Stimulated activated CD8-positive, alpha-beta memory T cell treated with anti-CD3 and anti-CD28 coated beads, Interleukin-7, amount 100 ng/mL, for 24 hours (primary cell): ENCODE measurements at places on chromosomes 11 and 22.

GRCh38 chr22:30314915-30315314 is 11.8 kb downstream of the TBC1D10A start:
- no peak for DNase-seq

- no peak for DNase-seq
Measured at GRCh38 chr11:76554767-76555166, 109.9 kb downstream of the EMSY start.

- DNase-seq: no peak
Measured at GRCh38 chr22:19599626-19600243, 75.5 kb upstream of the CLDN5 start.

- no peak for DNase-seq
Measured at GRCh38 chr22:19114984-19115552, 7.1 kb downstream of the DGCR2 start.

- DNase-seq: no peak
Measured at GRCh38 chr11:59201353-59201752, 11.4 kb downstream of the MPEG1 start.

DNA sequence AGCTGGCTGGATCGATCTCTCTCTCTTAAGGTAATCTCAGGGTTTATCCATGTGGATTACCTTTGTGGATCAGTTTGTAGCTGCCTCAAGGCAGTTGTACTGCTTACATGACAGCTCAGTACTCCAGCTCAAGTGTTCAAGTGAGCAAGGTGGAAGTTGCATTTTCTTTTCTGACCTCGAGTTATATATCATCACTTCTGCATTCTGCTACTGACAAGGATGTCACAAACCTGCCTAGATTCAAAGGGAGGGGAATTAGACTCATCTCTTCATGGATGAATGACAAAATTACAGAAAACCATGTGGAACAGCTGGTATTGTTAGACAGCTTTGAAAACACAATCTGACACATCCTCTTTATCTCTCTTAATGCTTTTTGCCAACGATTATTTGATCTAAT is 6.1 kb upstream of the TCN2 start:
- no peak for DNase-seq

DNA sequence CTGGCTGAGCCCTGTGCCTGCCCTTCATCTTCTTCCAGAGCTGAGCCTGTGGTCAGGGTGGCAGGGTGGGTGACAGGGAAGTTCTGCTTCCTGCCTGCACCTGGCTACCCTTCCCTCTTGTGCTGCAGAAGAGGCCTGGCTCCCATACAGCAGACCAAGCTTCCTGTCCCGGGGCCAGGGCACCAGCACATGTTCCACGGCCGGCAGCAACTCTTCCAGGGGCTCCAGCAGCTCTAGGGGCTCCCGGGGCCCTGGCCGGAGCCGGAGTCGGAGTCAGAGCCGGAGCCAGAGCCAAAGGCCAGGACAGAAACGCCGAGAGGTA is 15.0 kb downstream of the ROBO3 start:
- no peak for DNase-seq
